HFFc6 (cell line): ENCODE measurements at places on chromosomes 2 and 18. TPM values are rescaled to one million over a fixed set of nuclear protein-coding genes. Genes with fewer than 3 reads are reported as not detected.

PIEZO2 gene
- not detected in 3 replicates for total RNA-seq

RBM44 gene
- total RNA-seq: 0.09 TPM in 1 of 2 replicates, not detected in the other

REG1B gene
- not detected in 3 replicates for total RNA-seq

PCARE gene
- total RNA-seq: not detected in 3 replicates

DNA sequence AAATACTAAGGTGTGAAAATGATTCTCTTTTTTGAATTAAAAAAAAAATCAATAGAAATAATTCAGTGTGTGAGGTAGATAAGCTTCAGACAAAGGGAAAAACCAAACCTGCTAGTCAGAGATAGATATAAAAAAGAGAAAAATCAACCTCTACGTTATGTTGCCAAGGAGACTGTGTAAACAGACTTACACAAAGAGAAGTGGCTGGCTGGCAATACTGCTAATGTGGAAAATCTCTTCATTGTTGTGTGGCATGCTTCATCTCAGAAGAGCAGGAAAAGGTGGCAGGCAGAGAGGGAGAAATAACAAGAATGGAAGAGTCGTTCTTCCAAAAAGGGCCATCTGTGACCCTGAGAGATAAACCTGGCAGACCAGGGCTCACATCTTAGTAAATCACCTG is 200.8 kb downstream of the SLC8A1 start:
- H3K4me1 ChIP-seq: peaks cover 23% of the 10 kb centered on the region
- no peak for DNase-seq
- H3K4me3 ChIP-seq: no peak overlapping the region

- H3K27me3 ChIP-seq: peaks cover 4% of the 10 kb centered on the region
- H3K4me3 ChIP-seq: no peak overlapping the region
- no peak overlapping the region for H3K27ac ChIP-seq
- H3K4me1 ChIP-seq: no peaks in the 10 kb centered on the region
- H3K36me3 ChIP-seq: no peaks in the 10 kb centered on the region
Observed at GRCh38 chr2:198285216-198285615, 480.8 kb downstream of the PLCL1 start.

- peaks cover 27% of the 10 kb centered on the region for H3K4me1 ChIP-seq
- no peak for DNase-seq
Observed at GRCh38 chr2:29012211-29012681, 31.1 kb downstream of the TOGARAM2 start.

DNA sequence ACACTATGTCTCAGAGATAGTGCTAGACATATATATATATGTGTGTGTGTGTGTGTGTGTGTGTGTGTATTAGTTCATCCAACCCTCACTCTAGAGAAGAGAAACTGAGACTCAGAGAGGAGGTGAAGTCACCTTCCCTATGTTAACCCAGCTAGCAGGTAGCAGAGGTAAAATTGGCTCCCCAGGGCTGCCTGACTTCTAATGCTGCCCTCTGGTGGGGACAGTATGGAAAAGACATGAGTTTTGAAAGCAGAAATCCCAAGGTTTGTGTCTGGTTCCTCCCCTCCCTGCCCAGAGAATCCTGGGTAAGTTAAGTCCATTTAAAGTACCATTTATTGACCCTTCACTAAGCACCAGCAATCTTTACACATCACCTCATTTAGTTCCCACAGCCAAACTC is 137.7 kb downstream of the THNSL2 start:
- no peaks in the 10 kb centered on the region for H3K4me1 ChIP-seq
- no peak overlapping the region for H3K4me3 ChIP-seq
- DNase-seq: no peak
- H3K27me3 ChIP-seq: no peaks in the 10 kb centered on the region
- no peak overlapping the region for H3K27ac ChIP-seq
